Activated CD4-positive, alpha-beta T cell treated with anti-CD3 and anti-CD28 coated beads, Interleukin-2, amount 50 U/mL, for 48 hours (primary cell): ENCODE measurements at places on chromosomes 13 and 19.

DNA sequence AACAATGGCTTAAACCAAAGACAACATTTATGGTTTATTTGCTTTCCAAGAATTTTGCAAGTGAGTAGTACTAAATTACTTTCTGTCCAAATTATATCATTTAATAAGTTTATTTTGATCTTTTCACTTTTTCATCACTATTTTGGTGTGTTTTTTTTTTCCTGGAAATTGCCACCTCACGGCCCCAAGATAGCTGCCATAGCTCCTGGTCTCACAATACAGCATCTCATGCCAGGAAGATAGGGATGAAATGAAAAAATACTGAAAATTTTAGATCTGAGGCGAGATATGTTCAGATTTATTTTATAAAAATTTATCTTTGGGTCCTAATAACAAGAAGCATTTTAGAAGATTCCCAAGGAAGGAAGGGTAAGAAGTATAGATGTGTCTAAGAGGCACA lies 6.9 kb upstream of the FPR3 start:
- DNase-seq: no peak

- DNase-seq: no peak
Observed at GRCh38 chr19:33721735-33722297, 74.9 kb upstream of the KCTD15 start.

GRCh38 chr13:44801990-44802389 lies 187.3 kb downstream of the NUFIP1 start:
- no peak for DNase-seq

GRCh38 chr19:50510700-50511068 lies 307 bp downstream of the JOSD2 start:
- DNase-seq: no peak

DNA sequence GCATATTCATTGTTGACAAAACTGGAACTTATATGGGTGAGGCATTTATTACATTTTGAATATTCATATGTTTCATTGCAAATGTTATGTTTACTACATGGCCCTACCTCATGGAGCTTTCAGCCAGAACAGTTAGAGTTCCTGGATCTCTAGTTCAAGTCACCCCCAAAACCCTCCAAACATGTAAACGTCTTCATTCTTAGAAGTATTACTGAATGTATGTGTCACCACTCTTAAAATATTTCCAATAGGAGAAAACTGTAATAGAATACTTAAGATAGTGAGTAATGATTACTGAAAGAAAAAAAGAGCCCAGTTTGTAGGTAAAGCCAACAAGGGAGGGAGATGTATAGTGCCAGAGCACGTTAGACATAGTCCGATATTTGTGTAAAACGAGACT lies 23.5 kb downstream of the URI1 start:
- no peak for DNase-seq

- no peak for DNase-seq
Observed at GRCh38 chr19:35224681-35225571, 3.6 kb downstream of the FAM187B start.

DNA sequence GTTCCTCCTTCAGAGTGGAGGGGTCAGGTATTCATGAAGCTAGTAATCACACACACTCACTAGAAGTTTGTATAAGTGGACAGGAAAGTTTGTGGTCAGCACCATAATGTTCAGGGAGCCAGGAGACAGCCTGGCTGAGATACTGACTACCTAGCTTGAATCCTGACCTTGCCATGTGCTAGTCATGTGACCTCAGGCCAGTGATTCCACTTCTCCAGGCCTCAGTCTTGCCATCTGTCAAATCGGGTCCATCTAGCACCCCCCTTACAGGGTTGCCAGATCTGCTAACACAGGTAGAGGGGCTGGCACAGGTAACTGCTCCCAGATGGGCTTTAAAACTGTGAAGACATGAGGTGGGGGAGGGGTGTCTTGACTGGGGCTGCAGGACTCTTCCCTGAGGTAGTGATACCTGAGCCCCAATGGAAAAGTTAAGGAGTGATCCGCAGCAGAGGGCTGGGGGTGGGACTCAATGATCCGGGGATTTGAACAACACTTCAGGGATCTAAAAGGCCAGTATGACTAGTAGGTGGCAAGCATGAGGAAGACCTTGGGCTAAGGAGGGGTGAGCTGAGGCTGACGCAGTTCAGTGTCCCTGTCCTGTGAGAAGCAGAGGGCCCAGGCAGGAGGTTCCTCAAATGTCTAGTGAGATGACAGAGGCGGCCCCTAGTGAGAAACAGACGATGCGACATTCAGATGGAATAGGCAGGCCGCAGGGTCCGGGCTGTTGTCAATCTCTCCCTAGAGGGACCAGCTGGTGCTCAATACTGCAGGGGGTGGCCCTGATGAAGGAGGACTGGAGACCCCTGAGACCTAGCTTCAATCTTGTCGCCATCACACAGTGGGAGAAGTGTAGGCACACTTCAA lies 8.5 kb downstream of the ACTMAP start:
- DNase-seq: no peak

DNA sequence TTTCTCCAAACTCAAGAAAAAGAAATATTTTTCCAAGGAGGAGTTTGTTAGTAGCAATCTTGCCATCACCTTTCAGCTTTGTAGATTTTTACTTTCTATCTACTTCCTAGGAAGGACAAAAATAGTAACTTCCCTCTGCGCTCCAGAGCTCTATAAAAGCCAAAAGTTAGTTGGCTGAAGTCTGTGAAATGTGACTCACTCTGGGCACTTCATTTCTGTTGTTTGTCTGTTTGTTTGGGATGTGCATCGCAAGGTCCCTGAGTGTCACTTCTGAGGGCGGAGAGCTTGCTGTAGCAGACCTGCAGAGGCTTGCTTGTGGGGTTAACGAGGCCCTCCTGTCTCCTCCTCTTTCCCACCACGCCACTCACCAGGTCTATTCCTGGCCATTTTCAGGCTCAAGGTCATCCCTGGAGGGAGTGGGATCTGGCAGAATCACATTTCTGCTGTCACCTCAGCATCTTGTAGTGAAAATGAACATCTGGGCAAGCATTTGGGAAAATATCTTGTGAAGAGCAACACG lies 307.6 kb downstream of the GPC6 start:
- no peak for DNase-seq

GRCh38 chr19:50565984-50566903 lies 2.0 kb downstream of the LRRC4B start:
- peak; percentile 62 for DNase-seq

DNA sequence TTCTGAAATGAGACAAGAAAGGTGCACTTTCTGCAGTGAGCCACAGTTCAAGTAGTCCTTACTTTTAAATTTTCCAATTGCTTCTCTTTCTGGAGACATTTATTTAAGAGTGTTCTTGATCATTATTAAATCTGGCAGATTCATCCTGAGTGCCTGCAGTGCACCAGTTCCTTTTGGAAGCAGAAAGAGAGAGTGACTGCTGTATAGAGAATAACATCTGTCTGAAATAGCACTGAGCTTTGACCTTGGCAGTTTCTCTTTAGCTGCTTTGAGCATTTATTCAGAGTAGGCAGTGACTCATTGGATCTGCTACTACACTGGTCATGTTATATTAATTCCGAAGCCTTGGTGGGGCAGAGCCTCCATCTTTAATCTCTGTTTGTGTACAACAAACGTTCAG lies 1373.7 kb downstream of the PCDH9 start:
- DNase-seq: no peak

DNA sequence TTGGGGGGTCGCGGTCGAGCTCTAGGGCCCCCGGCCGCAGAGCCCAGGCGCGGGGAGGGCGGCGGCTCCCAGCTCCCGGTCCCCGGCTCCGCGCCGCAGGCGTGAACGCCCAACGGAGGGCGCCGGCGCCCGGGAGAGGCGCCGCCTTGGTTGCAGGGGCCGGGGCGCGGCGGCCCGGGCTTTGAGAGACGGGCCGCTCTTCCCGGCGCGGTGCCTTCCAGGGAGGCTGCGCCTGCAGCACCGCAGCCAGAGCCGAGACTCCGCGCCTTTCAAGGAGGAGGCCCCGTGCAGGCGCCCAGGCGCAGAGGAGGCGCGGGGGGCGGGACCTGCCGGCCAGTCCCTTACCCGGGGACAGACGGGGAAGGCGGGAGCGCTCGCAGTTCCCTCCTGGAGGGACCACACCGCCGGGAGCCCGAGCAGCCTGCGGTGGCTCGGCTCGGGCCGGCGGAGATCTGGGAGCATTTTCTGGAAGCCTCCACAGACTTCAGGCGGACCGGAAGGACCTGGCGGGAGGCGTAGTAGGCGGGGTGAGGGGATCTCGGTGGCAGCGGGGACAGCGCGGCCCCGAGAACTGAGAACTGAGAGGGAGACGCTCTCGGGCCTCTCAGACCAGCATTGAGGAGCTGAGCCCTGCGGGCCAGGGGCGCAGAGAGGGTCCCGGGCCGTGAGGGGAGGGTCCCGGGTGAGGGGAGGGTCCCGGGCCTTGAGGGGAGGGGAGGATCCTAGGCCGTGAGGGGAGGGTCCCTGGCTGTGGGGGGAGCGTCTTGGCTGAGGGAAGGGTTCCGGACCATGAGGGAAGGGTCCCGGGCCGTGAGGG lies 25.5 kb upstream of the MCF2L start:
- DNase-seq: peak; percentile 43

DNA sequence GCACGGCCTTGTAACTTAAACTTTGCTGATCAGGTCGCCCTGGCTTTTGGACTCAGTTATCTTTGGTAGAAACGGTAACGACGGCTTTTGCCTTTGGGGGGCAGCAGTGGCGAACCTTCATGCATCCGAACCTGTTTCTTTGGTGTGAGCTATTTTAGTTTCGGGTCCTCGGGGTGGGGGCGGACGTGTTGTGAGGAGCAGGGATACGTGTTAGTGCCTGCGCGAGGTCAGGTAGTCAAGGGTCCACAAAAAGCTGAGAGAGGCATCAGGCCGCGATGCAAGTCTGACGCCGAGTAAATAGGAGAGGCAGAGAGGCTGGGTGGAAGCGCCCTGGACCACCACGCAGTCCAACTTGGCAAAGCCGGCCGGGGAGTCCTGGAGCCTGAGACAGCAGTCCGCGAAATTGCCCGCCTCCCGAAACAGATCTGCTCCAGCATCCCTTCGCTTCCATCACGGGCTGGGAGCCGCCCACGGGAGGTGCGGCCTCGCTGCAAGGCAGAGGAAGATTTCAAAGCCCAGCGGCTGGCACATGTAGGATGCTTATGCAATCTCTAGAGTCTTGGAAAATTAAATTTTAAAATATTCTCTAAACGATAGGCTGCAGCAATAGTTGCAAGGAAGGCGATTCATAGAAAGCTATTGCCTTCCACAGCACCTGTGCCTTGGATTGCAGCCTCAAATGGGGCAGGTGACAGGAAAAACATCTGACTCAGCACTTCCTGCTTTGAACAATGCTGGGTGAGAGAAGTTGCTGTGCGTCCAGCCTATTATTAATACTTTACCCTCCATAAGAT lies 4.6 kb upstream of the TPP2 start:
- peak; percentile 88 for DNase-seq

- no peak for DNase-seq
Observed at GRCh38 chr13:31930901-31931522, 100.6 kb upstream of the FRY start.

DNA sequence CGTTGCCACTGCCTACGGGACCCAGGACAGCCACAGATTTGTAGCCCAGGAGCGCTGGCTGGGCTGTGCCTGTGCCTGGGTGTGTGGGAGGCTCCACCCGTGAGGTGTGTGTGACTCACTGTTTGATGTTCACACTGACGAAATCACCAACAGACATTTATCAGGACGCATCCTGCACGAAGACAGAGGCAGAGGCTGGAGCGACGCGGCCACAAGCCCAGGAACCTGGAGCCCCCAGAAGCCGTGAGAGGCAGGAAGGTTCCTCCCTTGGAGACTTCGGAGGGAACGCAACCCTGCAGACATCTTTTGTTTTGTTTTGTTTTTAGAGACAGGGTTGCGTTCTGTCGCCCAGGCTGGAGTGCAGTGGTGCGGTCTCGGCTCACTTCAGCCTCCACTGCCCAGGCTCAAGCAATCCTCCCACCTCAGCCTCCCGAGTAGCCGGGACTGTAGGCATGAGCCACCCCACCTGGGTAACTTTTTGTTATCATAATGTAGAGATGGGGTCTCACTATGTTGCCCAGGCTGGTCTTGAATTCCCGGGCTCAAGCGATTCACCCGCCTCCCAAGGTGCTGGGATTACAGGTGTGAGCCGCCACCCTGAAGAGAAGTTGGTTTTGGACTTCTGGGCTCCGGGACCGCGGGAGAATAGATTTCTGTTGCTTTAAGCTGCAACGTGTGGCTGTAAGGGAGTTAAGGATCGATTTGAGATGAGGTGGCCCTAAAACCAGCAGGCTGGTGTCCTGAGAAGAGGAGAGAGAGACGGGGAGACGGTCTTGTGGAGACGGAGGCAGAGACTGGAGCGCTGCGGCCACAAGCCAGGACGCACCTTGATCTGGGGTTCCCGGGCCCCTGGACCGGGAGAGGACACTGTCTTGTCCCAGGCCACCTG lies 24.9 kb upstream of the WDR18 start:
- DNase-seq: peak; percentile 61

- no peak for DNase-seq
Observed at GRCh38 chr19:38695317-38695683, 47.9 kb downstream of the ACTN4 start.

- no peak for DNase-seq
Observed at GRCh38 chr13:99344610-99345208, 37.5 kb upstream of the GPR183 start.

DNA sequence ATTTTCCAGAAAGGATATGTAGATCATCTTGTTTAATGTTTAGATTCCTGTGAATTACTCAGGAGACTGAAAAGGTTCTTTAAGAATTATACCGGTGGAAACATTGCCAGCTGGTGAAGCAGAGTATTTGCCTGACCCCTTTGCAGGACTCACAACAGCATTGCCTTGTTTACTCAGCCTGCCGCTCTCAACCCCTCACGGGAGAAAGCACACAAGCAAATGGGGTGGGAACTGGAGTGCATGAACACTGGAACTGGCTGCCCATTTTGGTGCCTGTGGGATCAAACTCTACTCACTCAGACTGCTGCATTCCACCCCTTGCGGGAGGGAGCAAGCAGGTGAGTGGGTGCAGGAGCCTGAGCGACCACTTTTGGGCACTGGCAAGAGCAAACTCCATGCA lies 804.7 kb upstream of the SLITRK1 start:
- DNase-seq: no peak

DNA sequence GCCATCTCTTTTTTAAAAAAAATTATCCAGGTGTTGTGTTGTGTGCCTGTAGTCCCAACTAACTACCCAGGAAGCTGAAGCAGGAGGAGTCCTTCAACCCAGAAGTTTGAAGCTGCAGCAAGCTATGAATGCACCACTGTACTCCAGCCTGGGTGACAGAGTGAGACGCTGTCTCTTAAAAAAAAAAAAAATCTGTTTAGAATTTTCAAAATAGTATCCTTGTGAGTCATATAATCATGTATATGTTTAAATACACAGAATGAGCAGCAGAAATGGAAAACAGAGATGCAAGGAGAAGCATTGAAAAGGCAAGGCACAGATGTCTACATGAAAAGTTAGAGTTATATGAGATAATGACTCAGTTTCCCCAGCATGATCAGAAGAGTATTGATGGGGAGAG lies 31.2 kb downstream of the SYDE1 start:
- no peak for DNase-seq

DNA sequence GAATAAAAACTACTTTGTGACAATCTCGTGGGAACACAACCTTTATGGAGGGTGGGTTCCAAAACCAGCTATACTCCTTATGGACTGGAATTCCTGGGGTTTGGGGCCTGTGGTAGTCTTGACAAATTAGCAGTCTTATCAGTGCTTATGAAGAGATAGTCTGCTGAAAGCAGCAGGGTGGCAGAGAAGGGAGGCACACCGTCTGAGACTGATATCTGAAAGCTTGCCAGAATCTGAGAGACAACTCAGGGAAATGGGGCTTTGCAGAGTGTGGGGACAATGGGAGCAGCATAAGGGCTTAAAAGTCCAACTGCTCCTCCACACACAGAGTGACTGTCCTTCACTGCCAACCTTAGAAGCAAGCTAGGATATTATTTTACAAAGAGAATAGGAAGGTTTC lies 95.9 kb downstream of the UGGT2 start:
- DNase-seq: no peak
